Endodermal cell (in vitro differentiated cells): ENCODE measurements at places on chromosomes 1 and 21.

DNA sequence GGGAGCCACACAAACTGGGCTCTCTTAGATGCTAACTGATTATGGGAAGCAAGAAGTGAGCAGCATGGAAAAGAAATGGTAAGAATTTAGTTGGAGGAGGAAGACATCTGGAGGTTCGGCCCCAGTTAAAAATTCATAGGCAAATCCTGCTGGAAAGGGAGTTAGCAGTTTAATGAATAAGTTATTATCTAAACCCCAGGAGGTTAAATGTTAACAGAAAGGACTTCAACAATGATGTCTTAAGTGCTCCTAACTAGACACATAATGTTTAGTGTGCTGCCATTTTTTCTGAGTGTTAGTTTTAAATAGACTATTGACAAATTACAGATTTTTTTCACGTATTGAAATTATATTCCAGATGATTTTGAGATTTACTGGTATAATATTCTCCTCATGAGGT is 1265.3 kb upstream of the ADGRL2 start:
- no peak for DNase-seq

DNA sequence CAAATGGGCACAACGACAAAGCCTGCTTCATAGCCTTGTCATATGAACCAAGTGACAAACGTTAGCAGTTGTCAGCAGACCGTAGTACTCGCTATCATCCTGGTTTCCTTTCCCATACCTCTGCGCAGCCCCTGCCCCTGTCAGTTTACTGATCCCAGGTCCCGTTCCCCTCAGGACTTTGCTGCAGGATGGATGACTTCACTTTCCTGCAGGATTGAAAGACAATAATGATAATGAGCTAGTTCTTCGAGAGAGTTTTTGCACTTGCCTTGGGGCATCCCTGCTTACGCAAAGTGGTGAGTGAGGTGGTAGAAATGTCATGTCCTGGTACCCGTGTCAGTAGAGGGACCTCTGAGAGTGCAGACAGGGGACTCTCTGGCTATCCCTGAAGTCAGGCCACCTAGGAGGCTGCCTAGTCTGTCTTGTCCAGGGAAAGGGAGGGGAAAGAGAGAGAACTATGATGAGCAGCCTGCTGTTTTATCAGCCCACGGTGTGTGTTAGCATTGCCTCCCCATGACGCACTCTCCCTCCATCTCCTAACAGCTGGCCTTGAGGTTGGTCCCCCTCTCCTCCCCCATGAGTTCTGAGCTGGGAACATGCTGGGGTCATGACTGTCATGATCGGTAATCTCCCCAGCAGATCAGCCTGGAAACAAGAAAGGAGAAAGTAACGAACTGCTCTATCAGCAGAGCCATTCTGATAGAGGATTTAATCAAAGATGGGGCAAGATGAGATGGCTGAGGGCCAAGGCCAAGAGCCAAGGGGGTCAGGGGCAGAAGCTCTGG is 53.7 kb downstream of the ELK4 start:
- peak; percentile 31 for DNase-seq

- DNase-seq: no peak
Measured at GRCh38 chr1:43743206-43743605, 35.9 kb downstream of the ST3GAL3 start.

DNA sequence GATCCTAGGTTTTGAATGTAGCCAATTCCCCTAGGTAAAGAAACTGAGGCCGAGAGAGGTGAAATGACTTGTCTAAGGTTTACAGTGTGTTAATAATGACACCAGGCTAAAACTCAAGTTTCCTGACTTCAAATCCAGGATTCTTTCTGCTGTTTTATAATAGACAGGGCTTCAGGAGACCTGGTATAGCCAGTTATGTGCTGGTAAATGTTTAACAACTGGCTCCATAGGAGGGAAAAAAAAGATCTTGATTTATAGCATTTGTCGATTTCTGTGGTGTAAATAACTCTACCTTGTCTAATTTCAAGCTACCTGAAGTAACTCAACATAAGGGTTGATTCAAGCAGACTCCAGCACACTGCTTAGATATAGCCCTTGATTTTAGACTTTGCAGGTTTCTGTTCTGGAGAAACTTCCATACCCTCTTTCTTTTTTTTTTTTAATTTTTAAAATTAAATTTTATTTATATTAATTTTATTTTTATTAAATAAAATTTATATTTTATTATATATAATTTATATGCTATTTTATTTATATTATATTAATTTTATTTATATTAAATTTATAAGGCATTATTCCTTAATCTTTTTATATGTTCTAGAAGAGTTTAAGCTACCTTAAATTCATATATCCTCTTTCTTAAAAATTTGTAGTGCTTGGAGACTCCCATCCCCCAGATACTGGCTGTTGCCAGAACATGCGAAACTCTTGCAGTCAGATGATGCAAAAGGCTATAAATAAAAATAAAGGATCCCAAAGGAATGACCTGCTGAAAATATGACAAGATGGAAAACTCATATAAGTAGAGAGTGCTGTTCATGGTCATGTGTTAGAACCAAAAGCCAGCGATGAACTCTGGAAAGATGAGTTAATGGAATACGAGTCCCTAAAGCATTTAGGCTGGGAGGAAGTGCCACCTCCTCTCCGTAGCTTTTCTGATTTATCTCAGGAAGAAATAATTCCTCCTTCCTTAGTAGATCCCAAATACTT is 35.4 kb upstream of the SRSF10 start:
- DNase-seq: no peak

GRCh38 chr1:205578780-205579571 is 52.8 kb downstream of the ELK4 start:
- DNase-seq: peak; percentile 37

- no peak for DNase-seq
Measured at GRCh38 chr1:110285316-110285715, 53.9 kb upstream of the RBM15 start.
